ENCODE measurements at places on chromosomes 2 and 18.
A peak's percentile ranks its signal among the peaks of the same experiment; 100 is the strongest.

GRCh38 chr2:195461010-195461409, 196.0 kb upstream of the SLC39A10 start:
- no peak for DNase-seq

DNA sequence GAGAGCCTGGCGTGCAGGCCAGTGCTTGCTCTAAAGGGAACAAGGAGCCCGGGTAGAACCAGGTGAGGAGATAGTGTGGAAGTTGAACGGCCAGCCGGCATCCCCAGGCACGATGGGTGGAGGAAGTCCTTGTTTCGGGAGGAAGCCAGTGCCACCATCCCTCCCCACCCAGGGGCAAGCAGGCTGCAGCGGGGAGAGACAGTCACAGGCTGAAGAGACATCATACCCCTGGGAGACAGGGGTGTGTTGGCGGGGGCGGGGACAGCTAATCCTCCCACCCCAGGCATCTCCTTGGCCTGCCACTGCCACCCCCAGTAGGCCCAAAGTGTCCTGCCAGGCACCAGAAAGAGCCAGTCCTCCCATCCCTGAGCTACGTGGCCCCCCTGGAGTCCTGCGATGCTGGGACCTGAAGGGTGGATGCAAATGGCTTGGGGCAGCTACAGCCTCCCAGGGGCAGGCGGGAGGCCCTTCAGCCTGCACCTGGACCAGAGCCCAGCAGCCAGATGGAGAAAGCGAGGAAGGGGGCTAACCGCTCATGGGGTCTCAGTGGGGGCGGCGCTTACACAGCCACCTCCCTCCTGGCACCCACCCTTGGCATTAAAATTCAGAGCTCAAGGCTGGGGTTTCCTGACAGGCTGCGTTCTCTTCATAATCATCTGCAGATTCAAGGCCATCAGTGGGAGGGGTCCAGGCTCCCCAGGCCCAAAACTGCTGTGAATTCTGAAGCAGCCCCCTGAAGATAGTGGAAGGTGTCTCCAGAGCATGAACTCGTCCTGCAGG, 14.8 kb upstream of the GPR55 start:
- peak; percentile 13 for DNase-seq

DNA sequence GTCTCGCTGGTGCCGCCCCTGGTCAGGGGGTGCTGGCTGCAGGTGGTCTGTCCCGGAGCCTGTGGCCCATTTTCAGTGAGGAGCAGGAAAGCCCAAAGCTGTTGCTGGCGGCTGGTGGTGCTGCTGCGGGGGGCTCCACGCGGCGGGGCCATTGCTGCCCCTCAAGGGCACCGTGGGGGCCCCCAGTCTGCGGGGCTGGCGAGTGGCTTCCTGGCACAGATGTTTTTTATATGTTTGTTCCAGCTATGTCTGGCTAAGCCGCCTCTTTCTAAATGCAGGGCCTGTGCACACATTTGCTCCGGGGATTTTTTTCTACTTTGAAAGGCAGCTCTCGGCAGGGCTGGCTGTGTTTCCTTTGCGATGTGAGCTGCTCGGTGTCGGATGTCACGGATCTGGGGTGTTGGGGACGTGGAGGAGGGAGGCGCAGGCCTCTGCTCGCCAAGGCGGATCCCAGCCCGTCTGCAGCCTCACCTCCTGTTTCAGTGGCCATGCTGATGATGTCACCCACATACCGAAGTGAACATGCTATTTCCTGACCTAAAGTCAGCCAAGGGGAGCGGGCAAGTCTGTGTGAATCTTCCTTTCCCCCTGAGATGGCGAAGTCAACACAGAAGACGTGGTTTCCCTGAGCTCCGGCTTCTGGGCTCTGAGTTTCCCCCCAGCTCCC, 112.0 kb upstream of the CTDP1 start:
- no peak for DNase-seq

GRCh38 chr2:151251012-151251411, 10.7 kb downstream of the RBM43 start:
- no peak for DNase-seq

- no peak for DNase-seq
These were observed 135.0 kb downstream of the EPHA4 start for GRCh38 chr2:221437056-221437455.

GRCh38 chr2:164722616-164723338, 101.5 kb upstream of the GRB14 start:
- no peak for DNase-seq

DNA sequence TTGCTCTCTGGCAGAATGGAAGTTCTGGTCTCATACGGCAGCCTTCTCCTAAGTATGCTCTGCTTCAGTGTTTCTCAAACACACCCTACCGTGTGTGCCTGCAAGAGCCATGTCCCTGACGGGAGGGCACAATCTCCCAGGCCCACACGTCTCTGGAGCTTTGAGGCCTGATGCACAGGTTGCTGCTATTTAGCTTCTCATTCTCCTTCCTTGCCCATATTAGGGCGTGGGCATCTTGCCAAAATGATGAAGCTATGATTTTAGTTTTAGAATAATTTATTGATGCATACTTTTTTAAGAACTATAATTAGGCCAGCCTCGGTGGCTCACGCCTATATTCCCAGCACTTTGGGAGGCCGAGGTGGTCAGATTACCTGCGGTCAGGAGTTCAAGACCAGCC, 107.9 kb downstream of the RNF144A start:
- no peak for DNase-seq

- DNase-seq = no peak
These were observed 31.1 kb downstream of the EFR3B start for GRCh38 chr2:25073025-25073424.

DNA sequence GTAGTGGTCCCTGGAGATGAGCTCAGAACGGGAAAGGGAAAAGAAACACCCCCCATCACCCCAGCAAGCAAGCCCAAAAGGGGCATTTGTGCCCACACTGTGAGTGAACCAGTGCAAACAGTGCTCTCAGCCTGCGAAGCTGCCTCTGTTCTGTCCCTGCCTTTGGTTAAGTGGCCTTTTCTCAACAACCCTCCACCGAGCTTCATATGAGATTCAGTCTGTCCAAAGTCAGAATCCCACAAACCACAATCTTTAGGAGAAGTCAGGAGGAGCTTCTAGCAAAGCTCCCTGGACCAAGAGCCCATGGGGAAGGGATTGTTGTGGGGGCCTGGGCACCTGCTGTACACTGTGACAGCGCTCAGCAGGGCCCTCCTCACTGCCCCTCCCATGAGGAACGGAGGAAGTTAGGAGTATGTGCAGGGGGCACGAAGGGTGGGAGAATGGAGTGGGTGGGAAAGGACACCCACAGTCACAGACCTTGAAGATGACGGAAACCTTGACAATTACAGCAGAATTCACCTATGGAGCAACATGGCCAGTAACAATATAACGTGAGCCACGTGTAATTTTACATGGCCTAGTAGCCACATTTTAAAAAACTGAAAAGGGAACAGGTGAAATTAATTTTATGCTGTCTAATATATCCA, 119.5 kb downstream of the SMAD7 start:
- peak; percentile 13 for DNase-seq

DNA sequence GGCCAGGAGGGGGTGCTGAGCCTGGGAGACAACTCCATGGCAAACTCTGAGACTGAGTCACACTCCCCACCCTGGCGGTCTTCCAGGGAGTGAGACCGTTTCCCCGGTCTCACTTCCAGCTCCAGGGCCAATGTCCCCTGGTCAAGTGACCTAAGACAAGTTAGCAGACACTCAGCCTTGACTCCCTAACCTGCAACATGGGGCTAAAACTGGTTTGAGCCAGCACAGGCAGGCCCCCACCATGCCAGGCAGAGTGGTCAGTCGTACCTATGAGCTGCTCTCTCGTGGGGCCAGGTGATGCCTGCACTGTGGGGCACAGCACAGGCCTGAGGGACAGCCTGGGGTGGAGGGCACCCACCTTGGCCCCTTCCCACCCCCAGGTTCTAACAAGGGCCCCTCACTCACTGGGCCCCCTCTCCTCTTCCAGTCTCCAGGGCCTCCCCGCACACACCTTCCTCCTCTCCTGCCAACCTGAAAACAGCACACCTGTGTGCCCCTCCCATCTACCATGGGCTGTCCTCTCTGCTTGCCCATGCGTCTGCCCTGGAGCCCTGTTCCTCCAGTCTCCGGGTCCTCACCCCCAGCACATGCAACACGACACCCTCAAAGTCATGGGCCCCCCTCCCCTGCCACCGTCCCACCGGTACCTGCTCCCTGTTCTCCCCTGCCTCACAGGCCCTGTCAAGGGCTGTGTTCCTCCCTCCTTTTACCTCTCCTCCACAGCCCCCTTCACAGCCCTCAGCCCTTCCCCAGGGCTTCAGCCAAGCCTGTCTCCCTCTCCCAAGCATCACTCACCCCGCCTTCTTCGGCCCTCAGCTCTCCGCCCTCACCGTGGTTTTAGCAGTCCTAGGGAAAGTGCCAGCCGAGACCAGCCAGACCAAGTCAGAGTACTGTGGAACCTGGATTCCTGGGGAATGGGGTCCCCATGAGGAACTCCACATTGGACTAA, 1.6 kb downstream of the GPR17 start:
- DNase-seq = no peak
